ENCODE measurements at places on chromosomes 13 and 19.
A peak's percentile ranks its signal among the peaks of the same experiment; 100 is the strongest.

DNA sequence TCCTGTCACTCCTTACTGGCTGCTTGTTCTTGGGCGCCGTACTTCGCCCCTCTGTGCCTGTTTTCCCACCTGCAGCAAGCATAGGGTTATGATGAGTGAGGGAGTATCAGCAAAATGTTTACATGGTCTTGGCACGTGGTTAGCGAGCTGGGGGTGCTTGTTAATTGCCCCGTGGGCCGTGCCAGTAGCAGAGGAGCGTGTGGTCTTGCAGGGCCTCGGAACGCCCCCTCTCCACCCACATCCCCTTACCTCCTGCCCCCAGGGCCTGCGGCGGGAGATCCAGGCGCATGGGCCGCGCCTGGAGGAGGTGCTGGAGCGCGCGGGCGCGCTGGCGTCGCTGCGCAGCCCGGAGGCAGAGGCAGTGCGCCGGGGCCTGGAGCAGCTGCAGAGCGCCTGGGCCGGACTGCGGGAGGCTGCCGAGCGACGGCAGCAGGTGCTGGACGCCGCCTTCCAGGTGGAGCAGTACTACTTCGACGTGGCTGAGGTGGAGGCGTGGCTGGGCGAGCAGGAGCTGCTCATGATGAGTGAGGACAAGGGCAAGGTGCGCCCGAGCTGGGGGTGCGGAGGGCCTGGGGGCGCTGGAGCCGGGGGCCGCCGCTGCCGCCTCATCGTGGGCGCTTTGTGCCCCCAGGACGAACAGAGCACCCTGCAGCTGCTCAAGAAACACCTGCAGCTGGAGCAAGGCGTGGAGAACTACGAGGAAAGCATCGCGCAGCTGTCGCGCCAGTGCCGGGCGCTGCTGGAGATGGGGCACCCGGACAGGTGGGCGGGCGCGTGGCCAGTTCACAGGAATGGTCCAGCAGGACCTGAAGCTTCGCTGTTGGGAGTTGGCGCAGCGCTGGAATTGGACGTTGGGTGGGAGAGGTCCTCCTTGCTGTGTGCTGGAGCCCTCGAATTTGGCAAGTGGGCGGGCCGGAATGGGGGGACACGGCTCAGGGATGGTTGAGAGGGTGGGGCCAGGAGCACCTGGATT lies 22.5 kb upstream of the SHKBP1 start:
- no peak for DNase-seq

DNA sequence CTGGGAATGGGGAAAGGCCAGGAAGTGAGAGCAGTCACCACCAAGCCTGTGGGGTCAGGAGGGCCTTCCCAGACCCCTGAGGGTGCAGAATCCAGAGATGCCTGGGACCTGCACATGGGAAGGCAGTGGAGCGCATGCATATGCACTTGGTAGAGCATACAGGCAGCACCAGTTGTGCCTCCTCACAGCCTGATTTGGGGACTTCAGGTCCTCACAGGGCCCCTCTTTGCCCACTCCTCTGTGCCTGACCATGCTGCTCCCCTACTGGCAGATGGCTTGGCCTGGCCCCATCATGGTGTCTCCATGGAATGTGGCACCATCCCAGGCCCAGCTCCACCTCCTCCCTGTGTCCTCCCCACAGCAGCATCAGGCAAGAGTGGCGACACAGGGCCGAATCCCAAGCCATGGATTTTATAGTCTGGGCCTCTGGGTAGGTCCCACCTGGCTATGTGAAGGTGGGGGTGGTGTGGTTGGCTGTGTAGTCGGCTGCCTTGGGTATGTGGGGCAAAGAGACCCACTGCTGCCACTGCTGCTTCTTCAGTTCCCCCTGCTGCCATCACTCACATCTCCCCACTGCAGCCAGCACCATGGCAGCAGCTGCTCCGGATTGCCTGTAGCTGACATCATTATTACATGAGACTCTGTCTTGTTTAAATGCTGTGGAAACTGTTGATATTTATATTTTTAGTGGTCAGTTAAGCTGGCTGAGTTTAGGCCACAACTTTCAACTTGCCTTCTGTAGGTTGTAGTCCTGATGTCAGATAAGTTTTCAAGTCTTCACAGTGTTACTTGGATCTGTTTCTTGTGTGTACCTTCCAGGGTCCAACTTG lies 247.0 kb downstream of the GPC6 start:
- DNase-seq: no peak

GRCh38 chr13:76738616-76739015 lies 147.6 kb downstream of the KCTD12 start:
- DNase-seq: no peak

DNA sequence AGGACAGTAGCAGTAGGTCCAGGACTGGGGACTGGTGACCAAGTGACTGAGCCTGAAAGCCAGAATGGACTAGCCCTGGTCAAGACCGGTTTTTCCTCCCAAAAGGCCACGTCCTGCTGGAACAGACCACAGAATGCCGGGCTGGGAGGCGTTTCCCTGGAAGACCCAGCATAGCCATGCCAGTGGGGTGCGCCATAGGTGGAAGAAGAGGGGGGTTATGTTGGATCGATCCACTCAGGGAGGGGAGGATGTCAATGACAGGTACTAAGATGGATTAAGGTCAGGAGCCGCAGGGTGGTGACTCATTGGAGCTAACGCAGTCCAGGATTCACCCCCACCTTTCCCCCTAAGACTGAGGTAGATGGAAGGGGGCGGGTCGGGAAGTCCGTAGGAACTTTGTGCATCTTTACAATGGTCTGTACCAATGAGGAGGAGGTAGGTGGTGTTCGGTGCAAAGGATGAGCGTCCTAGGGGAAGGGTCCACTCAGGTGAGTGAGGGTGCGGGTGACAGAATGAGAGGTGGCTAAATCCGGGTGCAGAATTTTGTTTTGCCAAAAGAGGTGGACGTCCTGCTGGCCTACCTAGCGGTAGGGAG lies 21.0 kb downstream of the VASP start:
- DNase-seq: peak; percentile 42

DNA sequence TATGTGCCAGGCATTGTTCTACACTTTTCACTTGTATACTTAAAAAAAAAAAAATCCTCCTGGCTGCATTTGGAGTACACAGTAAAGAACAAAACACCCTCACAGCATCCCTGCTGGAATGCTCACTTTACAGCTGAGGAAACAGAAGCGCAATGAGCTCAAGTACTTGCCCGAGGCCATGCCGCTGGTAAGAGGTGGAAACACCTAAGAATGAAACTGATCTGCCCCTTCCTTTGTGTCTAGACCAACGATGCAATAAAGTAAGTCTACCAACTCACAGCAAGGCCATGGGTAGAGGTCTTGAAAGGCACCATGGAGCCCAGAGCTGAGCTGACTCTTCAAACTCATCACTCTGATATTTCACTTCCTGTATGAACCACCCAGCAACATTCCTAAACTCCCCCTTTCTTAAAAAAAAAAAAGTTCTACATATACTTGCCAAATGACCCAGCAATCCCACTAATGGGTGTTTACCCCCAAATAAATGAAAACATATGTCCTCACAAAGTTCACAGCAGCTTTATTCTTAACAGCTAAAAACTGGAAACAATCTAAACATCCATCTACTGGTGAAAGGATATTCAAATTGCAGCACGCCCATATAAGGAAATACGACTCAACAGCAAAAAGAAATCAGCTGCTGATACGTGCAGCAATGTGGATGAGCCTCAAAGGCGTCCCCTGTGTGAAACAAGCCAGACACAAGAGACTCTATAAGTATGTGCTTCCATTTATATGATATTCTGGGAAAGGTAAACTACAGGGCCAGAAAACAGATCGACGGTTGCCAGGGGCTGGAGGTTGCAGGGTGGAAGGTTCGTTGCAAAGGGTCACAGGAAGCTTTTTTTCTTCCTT lies 236.6 kb upstream of the MAB21L1 start:
- no peak for DNase-seq

DNA sequence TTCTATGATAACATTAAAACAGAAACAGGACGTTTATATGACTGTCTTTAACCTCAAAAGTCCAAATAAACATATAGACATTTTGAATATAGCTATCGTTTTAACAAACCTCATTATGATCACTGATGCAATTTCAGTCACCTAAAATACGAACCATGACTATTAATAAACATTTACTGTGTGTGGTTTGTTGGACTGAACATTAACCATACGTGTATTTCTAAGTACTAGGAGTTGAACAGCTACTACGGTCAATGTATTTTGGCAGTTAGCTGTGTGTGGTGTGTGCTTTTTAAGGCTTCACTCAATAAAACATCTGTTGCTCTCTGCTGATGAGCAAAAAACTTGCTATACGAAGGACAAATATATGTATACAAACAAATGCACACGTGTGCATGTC lies 281.4 kb downstream of the ABCC4 start:
- no peak for DNase-seq

DNA sequence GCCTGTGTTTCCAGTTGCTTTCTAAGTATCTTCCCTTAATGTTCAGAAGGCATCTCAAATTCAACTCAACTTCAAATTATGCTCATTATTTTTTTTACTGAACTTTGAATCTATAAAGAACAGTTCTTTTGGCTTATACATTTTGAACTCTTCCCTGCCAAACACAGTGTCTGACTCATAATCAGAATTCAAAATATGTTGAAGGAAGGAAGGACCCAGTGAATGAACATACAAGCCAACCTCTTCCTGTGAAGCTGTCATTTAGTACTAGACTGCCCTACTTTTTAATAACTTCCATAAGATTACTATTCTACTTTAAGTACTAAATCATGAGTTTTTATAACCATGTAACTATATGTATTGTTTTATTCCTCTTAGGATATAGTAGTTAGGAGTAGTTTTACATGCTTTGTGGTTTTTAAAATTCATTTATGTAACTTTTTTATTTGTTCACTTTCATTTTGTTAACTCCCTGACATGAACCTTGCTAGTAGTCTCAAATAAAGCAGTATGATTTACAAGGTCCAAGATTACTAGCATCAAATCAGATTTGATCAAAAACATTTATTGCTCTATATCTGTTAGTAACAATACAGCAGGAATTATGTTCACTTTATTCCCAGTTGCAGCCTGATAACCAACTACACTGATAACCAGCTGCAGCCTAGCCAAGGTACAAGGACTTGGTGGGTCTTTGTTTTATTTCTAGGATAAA lies 6.4 kb downstream of the NUDT15 start:
- DNase-seq: no peak

DNA sequence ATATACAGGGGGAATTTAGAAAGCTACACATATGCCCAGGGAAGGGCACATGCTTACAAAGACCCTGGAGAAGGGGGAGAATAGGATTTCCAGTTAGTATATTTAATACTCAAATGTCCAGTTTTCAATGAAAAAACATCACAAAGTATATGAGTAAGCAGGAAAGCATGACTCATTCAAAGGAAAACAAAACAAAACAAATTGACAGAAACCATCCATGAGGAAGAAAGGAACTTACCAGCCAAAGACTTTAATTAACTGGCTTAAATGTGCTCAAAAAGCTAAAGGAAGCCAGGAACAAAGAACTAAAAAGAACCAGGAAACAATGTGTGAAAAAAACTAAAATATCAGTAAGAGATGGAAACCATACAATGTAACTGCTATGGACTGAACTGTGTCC lies 716.2 kb upstream of the ARGLU1 start:
- DNase-seq: no peak

- DNase-seq: no peak
Measured at GRCh38 chr13:69793783-69794453, 313.7 kb upstream of the ATXN8OS start.

GRCh38 chr19:40283414-40284250 lies 1.5 kb downstream of the AKT2 start:
- no peak for DNase-seq

DNA sequence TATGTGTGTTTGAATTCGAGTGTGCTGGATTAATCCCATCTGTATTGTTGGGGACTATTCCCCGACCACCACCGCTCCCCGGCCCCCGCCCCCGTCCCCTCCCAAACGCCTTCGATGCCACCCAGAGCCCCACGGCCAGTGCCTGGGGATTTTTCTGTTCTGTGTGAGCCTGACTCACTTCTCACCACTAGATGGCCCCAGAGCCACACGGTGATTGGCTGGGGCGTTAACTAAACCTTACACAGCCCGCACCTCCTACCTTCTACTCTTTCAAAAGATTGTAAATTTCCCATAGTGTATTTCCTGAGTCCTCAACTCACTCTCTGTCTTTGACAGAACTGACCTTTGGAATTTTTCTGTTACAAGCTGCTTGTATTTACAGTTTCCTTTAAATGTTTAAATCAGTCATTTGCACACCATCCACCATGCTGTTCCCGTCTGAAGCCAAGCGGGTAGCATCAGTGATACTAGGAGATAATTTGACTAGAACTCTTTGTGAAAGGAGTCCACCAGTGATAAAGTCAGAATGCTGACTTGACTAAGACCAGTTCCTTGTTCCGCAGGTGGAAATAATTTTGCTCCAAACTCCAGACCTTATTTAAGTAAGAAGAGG lies 61.4 kb downstream of the RFX2 start:
- peak; percentile 76 for DNase-seq
